ENCODE measurements at places on chromosomes 13 and 19.

- no peak for DNase-seq
Measured at GRCh38 chr13:74193391-74193790, 59.2 kb upstream of the KLF12 start.

GRCh38 chr13:97226788-97227627, 4.9 kb downstream of the MBNL2 start:
- peak; percentile 71 for DNase-seq

DNA sequence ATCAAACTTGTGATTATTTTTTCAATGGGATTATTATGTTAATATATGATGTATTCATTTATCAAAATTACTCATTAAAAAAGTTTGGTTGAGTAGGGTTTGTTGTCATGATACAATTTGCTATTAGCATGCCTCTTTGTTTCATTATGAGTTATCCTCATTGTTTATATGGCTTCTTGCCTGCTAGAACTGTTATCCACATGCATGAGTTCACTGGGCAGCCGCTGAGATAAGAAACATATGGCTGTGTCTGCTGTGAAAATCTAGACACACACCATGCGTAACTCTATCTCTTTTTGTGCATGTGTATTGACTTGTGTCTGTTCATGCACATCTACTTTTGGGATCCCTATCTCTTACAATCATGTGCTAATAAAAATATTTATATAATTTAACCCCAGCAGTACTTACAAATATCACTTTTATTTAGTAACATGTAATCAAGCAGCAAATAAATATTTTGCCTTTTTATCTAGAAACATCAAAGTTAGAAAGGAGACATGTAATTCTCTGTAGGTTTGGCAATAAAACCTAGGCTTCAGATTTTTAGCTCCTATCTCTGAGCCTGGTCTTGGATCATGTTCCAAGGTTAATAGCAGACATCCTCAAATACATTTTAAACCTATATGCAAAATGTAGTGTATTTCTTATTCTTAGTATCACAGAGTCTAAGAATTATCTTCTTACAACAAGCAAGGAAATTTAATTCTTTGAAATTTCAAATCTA, 11.2 kb upstream of the KLF12 start:
- DNase-seq = no peak

DNA sequence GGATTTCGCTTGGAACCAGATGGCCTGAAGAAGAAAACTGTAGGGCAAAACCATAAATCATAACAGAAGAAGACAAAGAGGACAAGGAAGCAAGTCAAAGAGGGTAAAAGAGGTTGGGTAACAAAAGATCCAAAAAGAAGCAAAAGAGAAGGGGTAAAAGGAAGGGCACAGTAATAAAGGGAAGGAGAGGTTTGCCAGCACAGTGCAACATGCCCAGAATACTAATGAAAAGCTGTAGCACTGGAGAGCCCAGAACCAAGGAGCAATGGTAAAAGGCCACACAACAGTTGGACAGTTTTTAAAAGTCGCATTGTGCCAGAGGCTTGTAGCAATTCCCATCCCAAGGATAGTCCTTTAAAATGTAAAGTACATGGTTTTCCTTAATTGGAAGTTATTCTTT, 506.6 kb downstream of the PCDH9 start:
- no peak for DNase-seq

DNA sequence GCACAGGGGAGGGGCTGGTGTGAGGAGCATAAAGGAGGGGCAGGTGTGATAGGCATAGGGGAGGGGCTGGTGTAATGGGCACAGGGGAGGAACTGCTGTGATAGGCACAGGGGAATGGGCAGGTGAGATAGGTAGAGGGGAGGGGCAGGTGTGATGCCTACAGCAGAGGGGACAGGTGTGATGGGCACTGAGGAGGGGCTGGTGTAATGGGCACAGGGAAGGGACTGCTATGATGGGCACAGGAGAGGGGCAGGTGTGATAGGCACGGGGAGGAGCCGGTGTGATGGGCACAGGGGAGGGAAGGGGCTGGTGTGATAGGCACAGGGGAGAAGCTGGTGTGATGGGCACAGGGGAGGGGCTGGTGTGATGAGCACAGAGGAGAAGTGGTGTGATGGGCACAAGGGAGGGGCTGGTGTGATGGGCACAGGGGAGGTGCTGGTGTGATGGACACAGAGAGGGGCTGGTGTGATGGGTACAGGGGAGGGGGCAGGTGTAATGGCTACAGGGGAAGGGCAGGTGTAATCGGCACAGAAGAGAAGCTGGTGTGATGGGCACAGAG, 39.5 kb upstream of the POP4 start:
- DNase-seq = no peak

DNA sequence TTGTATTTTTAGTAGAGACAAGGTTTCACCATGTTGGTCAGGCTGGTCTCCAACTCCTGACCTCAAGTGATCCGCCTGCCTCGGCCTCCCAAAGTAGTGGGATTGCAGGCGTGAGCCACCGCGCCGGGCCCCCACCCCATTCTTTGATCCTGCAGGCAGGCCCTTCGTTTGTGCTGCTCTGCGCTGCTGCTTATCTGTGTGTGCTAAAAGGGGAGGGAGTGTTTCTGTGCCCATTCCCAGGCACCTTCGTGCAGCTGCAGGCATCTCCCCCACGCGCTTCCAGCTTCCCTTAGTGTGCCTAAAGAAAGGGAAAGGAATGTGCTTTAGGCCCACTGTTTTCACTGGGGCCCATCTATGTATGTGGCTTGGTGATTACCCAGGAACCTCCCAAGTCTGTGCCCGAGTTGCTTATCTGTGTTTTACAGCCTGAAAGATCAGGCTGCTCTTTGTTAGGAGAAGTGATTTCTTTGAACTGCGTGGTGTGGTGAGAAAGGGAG, 27.2 kb downstream of the EPN1 start:
- DNase-seq = no peak

DNA sequence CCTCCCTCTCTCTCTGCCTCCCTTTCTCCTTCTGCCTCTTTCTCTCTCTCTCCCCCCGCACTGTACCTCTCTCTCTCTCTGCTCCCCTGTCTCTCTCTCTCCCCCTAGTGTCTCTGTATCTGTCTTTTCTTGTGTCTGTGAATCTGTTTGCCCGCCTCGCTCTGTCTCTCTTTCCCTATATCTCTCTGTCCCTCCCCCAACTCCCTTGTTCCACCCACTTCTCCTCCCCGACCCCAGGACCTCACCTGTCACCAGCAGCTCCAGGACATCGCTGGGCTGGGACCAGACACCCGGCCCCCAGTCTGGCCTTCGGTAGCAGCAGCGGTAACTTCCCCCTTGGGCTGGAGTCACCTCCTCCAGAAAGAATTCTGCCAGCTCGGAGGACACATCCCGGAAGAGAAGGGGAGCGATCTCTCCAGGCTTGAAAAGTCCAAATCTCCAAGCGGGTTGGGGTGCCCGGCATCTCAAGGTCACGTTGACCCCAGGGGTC, 3.9 kb downstream of the OSCAR start:
- peak; percentile 35 for DNase-seq

DNA sequence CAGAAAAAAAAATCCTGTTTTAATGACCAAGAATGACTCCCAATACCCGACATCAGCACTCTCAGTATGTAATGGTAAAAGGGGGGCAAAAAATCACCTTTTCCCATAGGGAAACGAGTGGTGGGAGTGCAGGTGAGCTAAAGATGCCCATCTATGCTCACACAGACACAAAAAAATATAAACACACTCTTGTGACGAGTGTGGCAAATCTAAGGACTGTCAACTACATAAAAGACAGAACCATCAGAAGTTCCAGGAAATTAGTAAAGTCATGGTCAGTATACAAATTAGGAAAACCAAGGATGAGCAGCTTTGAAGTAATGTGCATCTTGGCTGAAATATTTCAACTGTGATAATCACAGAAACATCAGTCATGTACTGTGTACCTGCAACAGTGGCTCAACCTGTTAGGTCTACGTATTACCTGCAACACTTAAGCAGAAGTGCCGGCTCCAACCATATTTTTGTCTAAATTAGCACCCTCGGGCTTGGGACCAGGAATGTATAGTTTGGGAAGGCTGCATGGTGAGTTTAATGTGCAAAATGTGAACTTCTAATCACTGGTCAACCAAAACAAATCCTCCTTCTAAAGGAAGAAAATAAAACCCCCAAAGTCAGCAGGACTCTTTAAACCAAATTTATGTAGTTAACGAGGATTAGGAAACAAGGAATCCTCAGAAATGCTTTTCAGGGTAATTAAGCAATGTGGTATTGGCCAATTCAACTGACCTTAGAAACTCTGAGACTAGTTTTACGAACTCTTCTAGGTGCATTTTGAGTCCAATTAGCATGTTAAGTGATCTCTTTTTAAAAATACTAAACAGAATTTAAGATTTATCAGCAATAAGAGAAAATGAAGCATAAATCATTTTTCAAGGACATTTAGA, 24.3 kb downstream of the ANKRD10 start:
- DNase-seq = no peak

DNA sequence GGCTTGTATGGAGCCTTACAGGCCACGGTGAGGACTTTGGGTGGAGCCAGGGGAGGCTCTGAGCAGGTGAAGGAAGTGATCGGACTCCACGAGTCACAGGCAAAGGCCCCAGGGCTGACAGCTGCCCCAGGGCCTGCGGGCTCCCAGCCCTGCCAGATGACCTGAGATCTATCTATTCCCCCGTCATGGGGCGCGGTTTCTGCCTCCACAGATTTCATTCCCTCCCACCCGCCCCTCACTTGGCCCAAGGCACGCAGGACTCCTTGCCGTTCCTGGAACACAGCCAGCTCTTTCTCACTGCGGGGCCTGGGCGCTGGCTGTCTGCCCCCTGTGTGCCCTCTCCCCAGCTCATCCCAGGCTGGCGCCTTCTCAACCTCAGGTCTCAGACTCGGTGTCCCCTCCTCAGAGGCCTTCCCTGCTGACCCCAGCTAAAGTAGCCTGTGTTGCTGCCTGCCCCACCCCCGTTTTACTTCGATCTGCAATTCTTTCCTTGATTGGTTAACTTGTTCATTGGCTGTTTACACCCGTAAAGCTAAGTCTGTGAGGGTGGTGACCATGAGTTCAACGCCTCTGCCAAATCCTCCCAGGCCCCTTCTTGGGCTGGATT, 13.9 kb upstream of the PAK4 start:
- no peak for DNase-seq

DNA sequence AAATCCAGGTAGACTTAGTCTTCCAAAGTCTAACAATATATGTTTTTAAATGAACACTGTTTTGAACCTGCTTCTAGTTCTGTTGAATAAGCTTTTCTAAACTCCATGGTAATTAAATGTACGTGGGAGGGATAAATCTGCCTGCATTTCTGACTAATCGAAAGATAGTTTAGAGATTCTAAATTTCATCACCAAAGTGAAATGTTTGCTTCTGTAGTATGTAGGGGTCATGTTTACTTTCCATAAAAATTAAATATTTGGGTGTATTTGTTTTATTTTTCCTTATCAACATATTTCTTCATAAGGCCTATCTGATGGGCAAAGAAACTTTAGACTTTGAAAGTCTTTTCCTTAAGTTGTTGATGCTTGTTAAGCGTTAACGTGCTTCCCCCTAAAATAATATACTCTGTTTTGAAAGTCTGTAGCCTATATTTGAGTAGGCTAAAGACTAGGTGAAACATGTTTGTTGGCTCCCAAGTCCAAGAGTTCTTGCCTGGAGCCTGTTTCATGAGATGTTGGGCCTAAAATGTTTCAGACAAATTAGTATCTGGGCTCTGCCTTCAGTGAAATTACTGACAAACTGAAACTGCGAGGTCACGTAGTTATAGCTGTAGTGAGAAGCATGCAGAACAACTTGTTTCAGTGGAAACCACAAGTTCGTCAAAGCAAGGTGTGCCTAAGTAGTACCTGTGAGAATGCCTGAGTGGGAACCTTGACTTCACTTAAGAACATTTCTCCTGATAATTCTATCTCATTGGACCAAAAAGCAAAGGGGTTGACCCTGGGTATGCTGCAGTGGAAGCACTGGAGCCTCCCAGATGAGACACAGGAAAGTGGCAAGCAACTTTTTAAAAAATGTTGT, 126.2 kb downstream of the LMO7 start:
- DNase-seq = no peak
